ENCODE measurements at places on chromosomes 6 and 20.

DNA sequence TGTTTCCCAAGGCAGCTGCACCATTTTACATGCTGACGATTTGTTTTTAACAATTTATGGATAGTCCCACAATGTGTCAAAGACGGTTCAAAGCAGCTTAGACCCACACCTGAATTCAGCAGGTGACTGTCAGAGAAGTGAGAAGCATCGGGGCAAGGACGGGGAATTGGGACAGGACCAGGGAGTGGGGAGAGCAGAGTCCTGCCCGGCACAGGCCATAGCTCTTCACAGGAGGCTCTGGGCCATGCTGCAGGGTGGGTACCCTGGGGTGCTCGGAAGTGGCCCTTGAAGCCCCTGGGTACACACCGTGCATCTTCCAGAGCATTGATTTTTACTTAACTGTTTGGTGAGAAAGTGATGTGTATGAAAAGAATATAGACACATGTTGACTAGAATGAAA is 33.2 kb upstream of the PHACTR3 start:
- DNase-seq = no peak

DNA sequence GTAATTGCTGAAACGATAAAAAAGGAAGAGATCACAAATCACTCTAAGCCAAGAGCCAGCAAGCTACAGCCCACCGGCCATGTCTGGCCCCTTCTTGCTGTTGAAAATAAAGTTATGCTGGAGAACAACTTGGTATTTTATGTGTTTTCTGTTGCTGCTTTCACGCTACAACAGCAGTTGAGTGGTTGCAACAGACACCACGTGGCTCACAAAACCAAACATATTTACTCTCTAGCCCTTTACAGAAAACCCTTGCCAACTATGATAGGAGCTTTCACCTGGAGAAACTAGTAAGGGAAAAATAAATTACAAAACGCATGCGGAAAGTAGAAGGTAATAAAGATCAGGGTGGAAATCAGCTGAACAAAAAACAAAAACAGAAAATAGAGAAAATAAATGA is 41.1 kb upstream of the SLCO4A1 start:
- DNase-seq = no peak

DNA sequence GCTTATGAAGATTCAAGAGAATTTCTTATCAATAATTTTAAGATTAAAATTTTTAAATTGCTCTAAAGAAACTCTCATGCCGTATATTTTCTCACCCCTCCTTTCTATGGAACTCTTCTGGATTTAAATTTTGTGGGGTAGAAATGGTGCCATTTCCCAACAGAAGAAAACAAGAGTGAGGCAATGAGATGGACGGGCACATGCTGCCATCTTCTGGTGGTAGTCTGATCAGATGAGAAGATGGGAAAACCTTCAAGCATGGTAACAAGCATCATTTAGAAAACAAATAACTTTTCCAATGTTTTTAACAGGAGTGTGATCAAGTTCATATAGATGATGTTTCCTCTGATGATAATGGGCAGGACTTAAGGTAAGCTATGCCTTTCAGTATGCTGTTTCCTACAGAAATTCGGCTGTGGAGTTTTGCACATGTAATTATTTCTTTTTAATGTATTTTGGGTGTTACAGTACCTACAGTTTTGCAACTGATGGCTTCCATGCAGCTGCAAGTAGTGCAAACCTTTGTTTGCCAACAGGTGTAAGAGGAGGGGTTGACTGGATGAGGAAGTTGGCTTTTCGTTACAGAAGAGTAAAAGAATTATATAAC is 271.4 kb downstream of the EYA4 start:
- DNase-seq = no peak

DNA sequence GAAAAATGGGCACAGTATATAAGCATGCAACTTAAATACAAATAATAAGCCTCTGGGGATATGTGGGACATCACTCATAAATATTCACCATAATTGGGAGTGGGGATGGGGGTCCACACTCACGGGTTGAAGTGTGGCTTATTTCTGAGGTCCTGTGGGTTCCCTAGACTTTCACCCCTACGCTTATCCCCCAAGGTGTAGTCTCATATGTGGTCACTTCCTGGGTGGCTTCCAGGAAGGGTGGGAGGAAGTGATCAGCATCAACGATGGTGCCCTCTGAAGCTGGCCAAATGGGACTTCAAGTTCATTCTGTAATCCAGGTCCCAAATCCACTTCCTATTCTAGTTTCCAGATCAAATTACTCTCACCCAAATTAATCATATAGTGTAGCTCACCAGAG is 59.5 kb downstream of the GNAS start:
- no peak for DNase-seq

DNA sequence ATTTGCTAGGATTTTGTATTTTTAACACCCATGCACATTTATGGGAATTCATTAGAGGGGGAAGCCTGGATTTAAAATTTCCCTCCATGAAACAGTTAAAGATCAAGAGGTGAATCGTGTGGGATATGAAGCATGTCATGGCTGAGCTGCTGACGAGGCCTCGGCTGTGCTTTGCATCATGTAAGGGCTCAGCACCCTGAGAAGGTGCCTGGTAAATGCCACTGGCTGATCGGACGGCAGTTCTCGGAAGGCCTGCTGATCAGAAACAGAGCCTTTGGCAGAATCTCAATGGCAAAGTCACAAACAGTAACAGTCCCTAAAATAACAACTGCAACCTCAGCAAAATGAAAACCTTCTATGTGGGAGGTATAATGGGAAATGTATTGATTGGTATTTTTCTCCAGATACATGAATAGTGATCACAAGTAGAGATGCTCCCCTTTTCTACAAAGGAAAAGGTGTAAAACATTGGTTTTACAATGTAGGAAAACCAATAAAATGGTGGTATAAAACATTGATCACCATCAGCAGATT is 53.0 kb upstream of the FUCA2 start:
- DNase-seq = no peak

GRCh38 chr6:1479095-1479494 is 89.7 kb downstream of the FOXF2 start:
- no peak for DNase-seq

- no peak for DNase-seq
These were observed 199.6 kb upstream of the RREB1 start for GRCh38 chr6:6908121-6908520.

DNA sequence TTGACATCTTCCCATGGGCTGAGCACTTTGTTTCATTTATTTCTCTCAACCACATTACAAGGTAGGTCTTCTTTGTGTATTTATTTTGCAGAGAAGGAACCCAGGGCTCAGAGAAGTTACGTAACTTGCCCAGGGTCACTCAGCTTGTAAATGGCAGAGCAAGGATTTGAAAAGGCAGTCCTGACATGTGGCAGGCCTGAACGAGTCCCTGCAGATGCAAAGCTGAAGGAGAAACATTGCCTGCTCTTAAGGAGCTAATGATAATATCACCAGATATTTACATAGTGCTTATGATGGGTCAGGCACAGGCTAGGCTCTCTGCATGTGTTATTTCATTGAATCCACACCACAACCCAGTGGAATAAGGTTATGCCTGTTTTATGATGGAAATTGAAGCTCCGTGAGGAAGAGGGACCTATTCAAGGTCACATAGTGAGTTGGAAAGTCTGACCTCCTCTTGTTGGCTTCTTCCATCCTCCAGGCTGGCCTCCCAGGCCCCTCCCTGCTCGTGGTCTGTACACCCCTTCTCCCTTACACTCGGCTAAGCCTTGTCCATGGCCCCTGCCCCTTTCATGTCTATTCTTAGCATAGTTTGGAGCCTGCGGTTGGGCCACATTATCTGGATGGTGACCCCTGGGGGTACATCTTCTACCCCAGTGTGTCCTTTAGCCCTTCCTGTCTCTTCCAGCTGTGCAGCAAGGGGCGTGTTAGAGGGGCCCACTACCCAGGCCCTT is 12.5 kb downstream of the MYH7B start:
- DNase-seq = no peak

GRCh38 chr20:39825950-39826349 is 863.1 kb downstream of the MAFB start:
- DNase-seq = no peak

DNA sequence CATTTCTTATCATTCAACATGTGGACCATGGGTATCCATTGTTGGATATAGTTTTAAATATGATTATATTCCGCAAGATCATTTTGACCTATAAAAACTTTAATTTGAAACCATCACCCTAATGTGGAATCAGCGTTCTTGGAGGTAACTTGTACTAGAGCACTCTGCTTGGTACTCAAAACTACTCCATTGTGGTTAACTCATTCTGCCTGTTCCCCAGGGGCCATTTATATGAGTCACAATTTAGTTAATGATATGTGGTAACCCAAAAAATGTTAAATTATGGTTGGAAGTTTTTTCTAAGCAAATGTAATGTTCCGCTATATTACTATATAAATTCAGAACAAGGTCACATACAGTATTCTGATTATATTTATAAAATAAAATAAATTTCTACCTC is 109.3 kb downstream of the TRDN start:
- DNase-seq = no peak

DNA sequence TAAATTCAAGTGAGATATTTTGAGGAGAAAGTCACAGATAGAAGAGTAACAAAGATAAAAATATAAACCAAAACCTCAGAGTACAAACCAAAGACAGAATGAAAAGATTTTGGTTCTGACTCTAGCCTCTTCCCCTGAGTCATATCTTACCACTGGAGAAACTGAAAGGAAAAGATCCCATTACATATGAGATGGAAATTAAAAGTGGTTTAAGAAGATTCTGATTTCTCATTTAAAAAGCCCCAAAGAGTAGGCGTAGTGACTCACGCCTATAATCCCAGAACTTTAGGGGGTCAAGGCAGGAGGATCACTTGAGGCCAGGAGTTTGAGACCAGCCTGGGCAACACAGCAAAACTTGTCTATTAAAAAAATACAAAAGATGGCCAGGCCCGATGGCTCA is 30.6 kb downstream of the SPINT4 start:
- DNase-seq = no peak

GRCh38 chr6:91273729-91274128 is 686.9 kb upstream of the MAP3K7 start:
- no peak for DNase-seq
